ENCODE measurements at places on chromosomes 11 and 22.

DNA sequence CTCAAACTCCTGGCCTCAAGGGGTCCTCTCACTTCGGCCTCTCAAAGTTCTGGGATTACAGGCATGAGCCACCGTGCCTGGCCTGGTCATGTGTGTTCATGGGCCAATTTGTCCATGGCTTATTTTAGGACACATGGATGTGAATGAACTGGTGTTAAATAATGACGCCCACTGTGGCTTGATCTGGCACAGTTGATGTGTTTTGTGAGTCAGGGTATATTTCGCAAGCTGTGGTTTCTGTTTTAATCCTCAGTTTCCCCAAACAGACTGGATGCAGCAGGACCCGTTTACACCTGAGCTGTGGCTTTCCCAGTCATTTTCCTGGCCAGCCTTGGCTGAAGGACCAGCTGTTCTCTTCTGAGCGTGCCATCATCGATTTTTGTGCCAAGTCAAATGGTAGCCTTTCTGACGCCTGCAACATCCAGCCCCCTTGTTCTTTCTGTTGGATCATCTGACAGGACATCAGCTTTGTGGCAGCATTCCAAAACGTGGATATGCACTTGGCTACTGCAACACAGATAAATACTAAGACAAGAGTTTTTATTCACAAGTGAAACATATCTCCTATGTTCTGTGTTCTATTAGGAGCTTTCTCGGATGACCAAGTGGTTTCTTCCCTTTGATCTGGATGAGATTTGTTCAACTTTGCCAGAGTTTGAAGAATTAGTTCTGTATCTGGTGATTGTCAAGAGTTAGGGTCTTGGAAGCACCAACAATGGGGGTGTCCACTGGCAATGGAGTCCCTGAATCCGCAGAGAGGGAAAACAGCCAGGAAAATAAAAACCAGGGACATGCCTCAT, 40.0 kb upstream of the SEPTIN5 start:
- DNase-seq = no peak

DNA sequence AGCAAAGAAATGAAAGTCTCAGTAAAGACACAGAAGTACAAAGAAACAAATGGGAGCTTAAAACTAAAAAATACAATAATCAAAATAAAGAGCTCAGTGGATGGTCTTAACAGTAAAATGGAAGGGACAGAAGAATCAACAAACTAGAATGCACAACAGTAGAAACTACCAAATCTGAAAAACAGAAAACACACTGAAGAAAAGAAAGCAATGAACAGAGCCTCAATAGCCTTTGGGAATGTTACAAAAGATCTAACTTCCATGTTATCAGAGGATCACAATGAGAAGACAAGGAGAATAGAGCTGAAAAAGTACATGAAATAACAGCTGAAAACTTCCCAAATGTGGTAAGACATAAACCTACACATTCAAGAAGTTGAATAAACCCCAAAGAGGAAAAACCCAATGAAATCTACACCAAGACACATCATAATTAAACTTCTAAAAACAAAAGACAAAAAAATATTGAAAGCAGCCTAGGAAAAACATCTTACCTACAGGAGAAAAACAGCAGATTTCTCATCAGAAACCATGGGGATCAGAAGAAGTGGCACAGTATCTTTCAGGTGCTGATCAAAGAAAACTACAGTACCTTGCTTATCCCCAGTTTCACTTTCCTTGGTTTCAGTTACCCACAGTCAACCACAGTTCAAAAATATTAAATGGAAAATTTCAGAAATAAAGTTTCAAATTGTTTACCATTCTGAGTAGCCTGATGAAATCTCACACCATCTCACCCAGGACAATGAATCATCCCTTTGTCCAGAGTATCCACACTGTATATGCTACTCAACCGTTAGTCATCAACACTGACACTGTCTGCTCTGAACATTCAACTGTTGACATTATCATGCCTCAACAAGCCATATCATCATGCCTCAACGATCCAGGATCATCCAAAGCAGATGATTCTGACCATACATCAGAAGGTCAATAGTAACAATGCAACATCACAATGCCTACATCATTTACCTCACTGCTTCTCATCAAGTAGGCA, 22.2 kb downstream of the RRAS2 start:
- no peak for DNase-seq

- DNase-seq = no peak
Measured at GRCh38 chr22:30183861-30184278, 62.7 kb downstream of the LIF start.

DNA sequence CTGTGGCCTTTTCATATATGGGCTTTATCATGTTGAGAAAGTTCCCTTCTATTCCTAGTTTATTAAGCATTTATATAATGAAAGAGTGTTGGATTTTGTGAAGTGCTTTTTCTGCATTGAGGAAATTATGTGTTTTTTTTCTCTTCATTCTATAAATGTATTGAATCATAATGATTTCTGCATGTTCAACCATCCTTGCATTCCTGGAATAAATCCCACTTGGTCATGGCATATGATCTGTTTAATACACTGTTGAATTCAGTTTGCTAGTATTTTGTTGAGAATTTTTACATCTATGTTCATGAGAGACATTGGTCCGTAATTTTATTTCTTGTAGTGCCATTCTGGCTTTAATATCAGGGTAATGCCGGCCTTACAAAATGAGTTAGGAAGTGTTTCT, 25.8 kb downstream of the PIM3 start:
- DNase-seq = no peak

Data from uterus (tissue), 4 donors.